MV-4-11 (cell line): ENCODE measurements at places on chromosomes 1 and 21.

DNA sequence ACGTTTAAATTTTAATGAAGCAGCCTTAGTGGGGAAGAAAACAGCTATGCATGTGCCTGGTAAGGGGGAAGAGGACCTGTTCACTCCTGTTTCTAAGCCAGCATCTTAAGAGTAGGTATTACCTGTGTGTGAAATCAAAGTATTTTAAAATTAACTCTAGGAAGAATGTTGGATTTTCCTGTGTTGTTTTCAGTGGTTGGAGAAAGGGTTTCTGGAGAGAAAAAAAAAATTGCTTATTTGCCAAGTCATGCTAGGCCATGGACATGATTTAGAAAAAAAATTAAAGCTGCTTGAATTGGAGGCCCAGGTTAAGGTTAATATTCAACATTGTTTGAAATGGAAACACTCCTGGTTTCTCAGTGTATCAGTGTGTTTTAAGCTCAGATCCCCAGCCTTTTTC, 42.9 kb upstream of the DNAJC6 start:
- no peak for DNase-seq

DNA sequence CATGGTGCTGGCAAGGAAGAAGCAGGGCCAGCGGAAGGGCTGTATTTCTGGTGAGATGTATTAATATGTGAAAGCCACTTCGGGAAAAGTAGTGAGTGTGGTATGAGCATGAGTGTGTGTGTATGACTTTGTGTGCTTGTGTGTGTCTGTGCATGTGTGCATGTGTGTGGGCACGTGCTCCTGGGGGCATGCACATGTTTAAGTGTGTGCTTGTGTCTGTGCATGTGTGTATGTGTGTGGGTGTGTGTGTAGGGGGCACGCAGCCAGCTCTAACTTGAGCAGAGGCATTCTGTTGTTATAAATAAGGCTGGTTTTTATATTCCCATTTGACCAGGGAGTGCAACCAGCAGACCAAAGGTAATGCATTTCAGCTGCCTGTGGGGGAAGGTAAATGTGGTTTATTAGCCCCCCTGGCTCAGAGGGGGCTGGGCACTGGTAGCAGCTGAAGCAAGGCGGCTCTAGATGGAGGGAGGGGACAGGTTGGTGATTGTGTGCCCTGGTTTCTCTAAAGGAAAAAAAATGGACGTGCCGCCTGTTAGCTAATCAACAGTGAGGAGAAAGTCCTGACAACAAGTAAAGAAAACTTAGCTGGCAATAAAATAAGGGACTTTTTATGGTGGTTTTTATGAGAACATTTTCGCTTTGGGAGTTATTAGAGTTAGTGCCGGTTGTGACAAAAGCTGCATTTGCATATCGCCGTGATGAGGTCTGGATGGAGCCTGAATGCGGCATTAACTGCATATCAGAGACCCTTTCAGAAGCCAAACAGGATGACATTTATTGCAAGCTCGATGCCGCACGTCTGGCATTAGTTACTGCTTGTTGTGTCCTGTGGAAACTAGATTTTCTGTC, 180.1 kb downstream of the CAMTA1 start:
- DNase-seq, result no peak

DNA sequence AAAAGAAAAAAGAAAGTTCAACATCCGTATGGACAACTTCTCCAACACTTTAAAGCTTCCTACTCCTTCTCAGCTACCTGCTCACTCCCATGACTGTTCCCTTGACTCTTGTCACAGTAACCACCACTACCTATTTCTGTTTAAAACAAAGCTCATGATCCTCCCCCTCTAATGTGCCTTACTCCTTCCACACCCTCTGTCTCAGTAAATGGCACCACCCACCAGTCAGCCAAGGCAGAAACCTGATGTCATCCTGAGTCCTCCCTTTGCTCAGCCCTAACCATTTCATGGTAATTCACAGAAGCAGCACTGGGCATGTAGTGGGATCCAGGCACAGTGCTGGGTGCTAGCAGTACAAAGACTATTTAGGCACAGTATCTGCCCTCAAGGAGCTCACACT, 63.0 kb upstream of the PPM1J start:
- no peak for DNase-seq

DNA sequence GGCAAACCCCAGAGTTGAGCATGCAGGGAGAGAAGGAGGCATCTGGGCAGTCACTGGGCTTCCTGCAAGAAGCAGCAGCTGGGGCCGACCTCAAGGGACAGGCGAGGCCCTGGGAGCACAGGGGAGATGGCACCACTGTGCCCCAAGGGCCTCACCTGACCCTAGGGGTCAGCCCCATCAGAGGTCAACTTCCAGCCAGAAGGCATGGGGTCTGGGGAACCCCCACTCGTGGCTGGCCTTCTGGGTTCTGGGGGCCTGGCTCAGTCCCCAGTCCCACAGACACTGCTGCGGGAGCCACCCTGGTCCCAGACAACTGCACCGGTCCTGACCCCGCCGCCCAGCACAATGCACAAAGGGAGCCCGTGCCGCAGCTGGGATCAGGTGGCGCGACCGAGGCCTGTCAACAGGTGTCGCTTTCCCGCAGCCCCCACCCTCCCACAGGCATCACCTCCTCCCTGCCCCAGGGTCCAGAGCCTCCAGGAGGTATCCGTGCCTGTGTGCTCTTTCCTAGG, 6.2 kb downstream of the WNT9A start:
- DNase-seq, result no peak

DNA sequence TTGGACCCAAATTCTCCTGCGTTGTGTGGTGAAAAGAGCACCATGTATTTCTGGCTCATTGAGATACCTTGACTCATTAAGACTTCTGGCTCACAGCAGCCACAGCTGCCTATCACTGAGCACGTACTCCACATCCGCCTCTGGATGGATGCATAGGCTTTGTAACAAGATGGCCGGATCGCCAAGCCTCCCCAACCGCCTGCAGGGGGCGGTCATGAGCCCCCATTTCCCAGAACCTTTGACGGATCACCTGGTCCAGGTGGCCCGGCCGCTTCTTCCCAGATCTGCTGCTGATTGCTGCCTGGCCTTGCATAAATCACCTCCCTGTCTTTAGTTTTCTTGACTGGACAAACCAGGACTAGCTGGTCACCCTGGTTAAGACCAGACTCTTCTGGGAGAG, 156.5 kb upstream of the KLHDC7A start:
- no peak for DNase-seq

DNA sequence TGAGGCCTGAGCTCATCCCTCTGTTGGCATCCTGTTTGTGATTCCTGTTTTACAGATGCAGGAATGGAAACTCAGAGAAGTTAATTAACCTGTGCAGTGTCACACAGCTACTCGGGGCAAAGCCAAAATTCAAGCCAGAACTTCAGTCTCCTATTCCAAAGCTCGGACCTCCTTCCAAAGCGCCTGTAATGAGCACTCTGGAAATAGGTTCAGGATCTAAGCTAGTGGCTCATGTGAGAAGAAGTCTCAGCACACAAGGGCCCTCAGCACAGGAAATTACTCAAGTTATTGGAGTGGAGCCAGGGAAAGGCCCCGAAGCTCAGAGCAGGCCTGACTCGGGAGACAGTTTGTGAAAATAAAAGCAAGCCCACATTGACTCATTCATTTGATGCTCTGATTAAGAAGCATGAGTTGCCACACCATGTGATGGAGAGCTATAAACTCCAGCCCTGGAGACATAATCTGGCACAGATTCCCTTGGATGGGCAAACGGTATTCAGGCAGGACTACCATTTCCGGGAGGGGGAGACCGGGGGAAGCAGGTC, 50.6 kb upstream of the LYST start:
- peak; percentile 95 for DNase-seq

DNA sequence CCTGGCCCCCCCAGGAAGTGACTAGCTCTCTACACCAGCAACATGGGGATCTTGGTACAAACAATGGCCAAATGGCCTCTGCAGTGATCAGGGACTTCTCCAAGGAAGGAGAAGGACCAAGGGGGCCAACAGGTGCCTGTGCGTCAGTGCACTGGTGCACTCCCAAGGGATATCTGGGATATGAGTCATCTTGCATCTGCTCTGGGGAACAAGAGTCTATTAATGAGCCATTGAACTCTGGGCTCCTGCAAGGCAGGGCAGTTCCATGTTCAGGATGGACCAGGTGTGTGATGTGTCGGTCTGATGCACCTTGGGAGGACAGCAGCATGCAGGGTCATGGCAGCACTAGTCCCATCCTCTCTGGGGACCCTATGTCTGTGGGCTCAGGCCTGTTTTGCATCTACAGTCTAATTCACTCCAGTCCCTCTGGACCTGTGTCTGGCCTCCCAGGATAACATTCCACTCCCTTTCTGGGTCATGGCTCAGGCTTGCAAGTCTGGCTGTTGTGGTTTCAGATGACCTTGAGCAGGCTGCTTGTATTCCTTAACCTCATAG, 125.3 kb downstream of the TRABD2B start:
- DNase-seq, result no peak

DNA sequence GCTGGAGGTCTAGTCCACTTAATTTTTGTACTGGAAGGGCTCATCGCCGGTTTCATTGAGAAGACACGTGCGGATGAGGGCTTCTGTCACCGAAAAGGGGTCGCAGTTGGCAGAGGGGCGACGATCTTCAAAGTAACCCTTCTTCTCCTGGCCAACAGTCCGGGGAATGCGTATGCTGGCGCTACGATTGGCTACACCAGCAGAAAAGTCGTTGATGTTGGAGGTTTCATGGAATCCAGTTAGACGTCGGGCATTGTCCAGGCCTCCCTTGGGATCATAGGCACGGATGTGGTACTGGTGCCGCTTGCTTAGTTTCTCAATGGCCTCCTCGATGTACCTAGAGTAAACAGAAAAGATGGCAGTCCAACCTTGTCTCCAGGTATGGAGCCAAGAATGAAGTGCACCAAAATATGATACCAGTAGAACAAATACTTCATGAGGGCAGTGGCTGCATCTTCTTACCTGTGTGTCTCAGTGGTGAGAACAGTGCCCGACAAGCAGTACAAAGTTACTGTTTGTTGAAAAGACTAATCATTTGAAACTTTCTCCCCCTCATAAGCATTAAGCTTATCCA, 7.1 kb downstream of the GLUL start:
- DNase-seq, result no peak

GRCh38 chr1:93815366-93816110, 63.5 kb downstream of the DNTTIP2 start:
- no peak for DNase-seq

GRCh38 chr21:24729568-24729967, 877.7 kb downstream of the MRPL39 start:
- DNase-seq, result no peak

- no peak for DNase-seq
These were observed 733.4 kb upstream of the B3GALT2 start for GRCh38 chr1:193919827-193920226.

DNA sequence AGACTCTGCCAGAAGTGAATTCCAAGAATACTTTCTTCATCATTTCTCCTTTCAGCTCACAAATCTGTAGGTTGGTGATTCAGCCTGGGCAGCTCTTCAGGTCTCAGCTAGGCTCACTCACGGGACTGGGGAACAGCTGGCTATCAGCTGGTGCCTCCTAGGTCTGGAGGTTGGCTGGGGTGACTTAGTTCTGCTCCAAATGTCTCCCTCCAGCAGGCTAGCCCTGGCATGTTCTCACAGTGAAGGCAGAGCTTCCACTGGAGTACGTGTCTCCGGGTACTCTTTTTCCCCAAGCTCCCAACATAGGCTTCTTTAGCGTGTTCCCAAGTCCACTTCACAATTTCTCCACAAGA, 12.5 kb upstream of the VAMP4 start:
- no peak for DNase-seq

- DNase-seq, result no peak
These were observed 290.9 kb downstream of the SIPA1L2 start for GRCh38 chr1:232339073-232339472.

GRCh38 chr1:179014123-179014522, 11.6 kb upstream of the FAM20B start:
- no peak for DNase-seq

DNA sequence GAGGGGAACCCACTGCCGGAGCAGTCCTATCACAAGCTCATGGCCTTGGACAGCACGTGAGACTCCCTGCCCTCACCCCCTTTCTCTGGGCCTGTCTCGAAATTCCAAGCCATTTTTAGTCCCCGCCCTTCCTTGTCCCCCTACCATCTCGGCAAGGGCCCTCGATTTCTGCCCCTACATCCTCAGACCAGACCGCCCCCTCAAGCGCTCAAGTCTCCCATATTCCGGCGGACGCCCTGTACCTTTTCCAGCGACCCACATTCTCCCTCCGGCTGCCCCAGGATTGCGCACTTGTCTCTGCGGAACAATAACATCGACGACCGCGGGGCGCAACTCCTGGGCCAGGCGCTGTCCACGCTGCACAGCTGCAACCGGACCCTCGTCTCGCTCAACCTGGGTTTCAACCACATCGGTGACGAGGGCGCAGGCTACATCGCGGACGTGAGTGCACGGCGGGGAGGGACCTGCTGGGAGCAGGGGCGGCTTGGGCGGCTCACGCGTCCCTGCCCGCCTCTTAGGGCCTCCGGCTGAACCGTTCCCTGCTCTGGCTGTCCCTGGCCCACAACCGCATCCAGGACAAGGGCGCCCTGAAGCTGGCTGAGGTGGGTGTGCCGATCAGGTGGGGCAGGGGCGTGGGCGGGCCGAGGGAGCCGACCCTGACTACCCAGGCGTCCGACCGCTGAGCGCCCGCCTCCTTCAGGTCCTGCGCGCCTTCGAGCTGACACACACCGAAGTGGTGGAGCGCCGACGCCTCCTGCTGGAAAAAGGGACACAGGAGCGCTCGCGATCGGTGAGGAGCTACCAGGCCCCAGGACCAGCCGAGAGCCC, 7.0 kb downstream of the LRRC71 start:
- peak; percentile 19 for DNase-seq

- DNase-seq, result no peak
These were observed 79.5 kb upstream of the DNAJC6 start for GRCh38 chr1:65229754-65230339.

- DNase-seq, result no peak
These were observed 253.3 kb downstream of the DUSP10 start for GRCh38 chr1:221488550-221488949.
